NCI-H2171 (cell line): ENCODE measurements at places on chromosomes 5 and 9.

- no peak for DNase-seq
Observed at GRCh38 chr5:10489810-10490426, 48.2 kb downstream of the ROPN1L start.

DNA sequence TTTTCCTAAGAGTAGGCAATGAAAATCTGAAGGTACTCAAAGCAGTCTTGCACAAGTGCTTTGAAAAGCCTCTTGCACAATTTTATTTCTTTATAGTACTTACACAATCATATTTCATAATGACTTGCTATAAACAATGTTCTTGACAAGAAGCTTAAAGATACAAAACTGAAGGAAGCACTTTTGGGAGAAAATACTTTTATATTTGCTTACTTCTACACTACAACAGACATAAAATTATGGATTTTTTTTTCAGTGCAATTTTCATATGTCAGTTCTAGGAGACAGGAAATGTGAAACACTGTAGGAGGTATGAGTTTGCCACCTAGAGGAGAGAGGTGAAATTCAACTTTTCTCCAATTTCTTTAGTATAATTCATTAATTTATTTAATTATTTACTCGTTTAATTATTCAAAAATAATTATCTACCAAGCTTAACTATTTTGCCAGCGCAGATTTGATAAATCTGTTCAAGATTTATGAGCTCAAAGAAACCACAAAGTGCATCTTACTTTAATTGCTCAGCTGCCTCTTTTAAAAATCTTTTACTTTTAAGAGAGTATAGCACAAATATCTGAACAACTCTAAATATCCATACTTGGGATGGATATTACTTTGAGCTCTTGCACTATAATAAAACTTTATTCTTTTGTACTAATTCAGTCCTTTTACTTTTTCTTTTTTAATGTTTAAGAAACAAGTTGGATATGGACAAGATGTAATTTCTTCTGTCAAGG, 29.0 kb upstream of the CDKN2B start:
- DNase-seq: no peak

GRCh38 chr5:163772241-163772640, 266.8 kb downstream of the MAT2B start:
- DNase-seq: no peak

DNA sequence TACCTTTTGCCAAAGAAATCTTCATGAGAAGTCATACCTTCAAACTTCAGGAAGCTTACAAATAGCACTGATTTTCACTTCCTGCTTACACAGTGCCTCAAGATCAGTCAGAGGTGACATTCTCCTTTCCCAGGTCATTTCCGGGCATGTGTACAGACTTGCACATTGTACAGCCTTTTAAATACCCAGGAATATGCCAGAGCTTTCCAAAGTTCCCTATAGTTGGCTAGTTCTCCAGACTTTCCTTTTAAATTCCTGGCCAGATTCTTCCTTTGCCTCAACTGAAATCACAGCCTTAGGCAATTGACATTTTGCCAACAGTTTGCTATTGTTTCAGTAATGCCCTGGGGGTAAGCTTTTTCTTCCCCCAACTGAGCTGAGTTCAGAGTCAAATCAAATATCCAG, 47.2 kb downstream of the RFX3 start:
- DNase-seq: no peak

DNA sequence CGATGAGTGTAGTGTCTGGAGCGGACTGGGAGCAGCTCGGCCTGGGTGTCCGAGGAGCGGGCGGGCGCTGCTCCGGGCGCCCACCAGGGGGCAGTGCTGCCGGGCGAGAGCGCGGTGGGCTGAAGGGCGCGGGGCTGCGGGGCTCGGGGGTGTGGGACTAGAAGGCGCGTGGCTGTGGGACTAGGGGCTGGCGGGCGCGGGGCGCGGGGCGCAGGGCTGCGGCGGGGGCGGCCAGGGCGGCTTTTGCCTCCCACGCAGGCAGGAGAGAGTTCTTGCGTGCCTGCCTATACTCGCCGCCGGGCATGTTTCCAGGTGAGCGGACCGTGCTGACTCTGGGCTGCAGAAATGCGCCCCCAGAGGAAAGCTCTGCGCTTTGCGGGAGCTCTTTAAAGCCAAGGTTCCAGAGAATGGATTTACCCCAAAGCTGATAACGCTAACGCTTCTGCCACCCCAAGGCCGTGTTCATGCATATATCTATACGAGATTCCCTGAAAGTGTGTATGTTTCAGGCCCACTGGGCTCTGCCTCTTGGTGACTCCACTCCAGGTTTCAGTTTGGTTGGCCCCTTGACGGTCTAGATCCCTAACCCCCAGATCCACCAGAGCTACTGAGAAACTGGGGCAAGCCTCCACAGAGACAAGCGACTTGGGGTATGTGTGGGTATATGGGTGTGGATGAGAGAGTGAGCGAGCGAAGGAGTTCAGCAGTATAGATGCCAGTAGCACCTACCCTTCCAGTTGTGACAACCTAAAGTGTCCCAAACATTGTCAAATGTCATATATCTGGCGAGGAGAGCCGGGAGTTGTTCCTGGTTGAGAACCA, 56.2 kb downstream of the ACER2 start:
- DNase-seq: peak; percentile 40

DNA sequence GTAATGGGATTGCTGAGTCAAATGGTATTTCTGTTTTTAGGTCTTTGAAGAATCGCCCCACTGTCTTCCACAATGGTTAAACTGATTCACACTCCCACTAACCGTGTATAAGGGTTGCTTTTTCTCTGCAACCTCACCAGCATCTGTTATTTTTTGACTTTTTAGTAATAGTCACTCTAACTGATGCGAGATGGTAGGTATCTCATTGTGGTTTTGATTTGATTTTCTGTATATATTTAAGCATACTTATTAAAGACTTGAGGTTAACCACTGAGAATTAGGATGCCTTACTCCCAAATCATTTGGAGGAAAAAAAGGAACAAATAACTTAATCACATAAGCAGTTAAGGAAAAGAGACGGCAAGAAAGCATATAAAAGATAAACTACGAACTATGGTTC, 181.6 kb upstream of the FST start:
- no peak for DNase-seq
